ENCODE measurements at places on chromosomes 6 and 20.
A peak's percentile ranks its signal among the peaks of the same experiment; 100 is the strongest.

DNA sequence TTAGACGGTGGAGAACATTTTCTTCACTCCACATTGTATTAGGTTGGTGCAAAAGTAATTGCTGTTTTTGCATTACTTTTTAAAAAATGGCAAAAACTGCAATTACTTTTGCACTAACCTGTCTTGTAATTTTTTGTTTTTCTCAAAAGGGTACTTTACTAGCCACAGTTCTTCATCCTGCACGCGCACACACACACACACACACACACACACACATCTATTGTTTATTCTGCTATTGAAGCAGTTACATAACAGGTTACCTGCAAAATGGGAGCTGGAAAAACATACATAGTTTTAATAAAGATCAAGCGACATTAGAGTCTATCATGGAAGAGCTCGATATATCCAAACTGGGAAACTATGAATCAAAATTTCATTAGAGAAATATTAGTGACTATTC lies 235.2 kb downstream of the SIM1 start:
- DNase-seq: peak; percentile 74

GRCh38 chr6:88890394-88890793 lies 73.0 kb downstream of the RNGTT start:
- no peak for DNase-seq

DNA sequence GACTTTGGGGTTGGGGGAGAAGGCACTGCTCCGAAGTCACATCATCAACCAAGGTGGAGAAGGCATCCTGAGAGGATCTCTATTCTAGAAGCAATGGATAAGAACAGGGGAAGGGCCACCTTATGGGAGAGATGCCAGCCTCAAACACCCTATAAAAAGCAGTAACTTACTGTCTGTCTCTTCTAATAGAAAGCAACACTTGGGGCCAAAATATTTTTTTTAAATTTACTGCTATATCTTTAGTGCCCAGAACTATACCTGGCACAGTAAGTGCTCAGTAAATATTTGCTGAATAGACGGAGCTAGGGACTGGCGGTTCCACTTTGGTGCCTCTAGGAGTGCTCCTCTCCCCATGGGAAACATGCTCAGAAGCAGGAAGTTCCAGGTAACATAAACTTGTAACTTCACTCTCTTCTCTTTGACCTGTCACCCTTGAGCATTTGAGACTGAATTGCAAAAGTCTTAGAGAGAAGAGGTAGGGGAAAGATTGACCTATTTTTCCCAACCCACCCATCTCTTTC lies 807 bp upstream of the OTOR start:
- peak; percentile 22 for DNase-seq

DNA sequence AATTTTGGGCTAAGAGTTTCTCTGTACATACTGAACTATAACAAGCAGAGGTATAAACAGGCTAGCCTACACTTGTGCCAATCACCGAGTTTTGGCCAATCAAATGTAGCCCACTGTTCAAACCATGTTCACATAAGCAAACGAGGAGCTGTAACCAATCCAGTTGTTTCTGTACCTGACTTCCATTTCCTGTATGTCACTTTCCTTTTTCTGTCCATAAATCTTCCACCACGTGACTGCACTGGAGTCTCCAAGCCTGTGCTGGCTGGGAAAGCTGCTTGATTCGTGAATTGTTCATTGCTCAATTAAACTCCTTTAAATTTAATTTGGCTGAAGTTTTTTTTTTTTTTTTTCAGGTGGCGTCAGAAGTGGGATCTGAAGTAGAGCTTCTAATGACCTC lies 332.9 kb downstream of the RNF144B start:
- DNase-seq: no peak

DNA sequence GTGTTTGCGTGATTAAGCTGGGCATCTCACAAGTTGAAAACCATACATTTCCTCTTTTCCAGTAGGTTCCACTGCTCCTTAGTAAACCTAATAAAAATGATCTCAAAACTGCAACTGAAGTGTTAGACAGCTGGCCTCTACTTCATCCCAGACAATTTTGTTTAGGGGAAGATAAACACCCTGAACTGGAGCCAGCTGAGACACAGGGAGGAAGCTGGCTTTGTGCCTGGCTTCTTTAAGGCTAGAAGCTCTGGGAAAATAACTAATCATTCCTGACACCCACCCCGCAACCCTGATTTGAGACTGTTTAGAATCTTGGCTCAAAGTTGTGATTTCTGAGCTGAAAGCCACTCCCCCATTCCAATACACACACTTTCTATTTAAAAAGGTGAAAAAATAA lies 11.6 kb downstream of the PTPRT start:
- DNase-seq: no peak

DNA sequence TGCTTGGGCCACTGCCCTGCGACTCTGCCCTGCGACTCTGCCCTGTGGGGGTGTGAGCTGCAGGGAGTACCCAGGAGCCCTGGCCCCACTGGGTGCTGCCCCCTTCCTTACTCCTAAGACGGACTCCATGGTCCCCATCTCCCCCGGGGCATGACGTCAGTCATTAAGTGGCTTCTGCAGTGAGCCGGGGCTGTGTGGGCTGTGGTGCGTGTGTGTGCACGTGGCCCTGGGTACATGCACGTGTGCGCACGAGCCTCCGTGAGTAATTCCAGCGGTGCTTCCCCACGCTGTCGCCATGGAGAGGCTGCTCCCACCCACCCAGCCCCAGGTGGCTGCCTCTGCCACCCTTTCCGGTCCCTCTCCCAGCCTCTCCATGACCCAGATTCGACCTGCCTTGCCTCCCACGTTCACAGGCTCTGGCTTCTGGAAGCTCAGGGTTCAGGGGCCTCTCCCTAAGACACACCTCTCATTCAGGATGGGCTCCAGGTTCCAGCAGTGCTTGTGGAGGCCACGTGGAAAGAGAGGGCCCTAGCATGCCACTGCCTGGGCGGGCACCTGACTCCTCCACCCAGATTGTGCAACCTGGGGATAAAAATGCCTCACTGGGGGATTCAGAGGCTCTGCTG lies 88.3 kb downstream of the DLGAP4 start:
- DNase-seq: no peak

- peak; percentile 94 for DNase-seq
These were observed 80.9 kb upstream of the TAB2 start for GRCh38 chr6:149236589-149236988.
